ENCODE measurements at places on chromosomes 3 and 15.

DNA sequence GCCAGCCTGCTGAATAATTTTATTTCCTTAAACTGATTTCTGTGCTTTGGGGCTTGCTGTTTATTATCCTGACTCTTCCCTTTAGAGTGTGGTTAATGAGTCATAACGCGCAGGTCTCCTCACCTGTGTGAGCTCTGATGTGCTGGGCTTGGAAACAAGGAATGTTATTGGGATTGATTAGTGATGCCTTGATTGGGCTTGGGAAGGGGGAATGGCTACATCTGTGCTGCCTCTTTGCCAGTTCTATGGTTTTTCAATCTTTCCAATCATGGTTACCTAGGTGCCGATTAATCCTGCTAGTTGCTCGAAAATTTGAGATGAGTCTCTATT lies 161.0 kb downstream of the THSD4 start:
- no peak for DNase-seq

GRCh38 chr15:71596672-71597071 lies 213.7 kb upstream of the NR2E3 start:
- DNase-seq = no peak

DNA sequence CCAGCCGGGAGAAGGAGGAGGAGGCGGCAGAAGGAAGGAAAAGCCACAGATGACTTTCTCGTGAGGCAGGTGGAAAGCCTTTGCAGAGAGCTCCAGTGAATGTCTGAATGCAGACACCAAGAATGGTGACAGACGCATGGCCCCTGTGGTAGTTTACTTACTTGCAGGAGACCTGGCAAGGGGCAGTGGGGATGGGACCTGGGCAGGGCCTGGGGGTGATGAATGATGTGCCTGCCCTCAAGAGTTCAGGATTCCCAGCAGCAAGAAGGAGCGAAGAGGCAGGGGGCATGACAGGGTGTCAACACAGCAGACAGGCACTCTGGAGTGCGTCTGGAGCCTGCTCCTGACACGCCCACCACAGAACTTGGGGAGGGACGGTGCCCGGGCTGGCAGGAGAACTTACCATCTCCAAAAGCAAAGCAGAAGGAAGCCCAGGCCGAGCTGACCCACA lies 260.5 kb upstream of the LYSMD4 start:
- DNase-seq = no peak

DNA sequence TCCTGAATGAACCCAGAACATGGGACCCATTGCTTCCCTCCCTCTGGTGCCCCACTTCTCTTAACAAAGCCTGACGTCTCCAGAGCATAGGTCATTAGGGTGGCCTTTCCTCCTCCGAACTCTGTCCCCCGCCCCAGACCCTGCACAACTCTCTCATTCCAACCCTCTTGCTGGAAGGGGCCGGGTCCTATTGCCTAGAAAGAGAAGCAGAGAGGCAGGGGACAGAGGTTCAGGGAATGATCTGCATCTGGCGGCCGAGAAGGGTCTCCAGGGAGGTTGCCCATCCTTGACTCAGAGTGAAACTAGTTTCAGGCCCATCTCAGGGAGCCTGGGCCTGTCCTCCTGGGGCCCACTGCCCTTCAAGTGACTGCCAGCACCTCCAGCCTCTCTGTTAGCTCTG lies 79.0 kb downstream of the LINGO1 start:
- no peak for DNase-seq

DNA sequence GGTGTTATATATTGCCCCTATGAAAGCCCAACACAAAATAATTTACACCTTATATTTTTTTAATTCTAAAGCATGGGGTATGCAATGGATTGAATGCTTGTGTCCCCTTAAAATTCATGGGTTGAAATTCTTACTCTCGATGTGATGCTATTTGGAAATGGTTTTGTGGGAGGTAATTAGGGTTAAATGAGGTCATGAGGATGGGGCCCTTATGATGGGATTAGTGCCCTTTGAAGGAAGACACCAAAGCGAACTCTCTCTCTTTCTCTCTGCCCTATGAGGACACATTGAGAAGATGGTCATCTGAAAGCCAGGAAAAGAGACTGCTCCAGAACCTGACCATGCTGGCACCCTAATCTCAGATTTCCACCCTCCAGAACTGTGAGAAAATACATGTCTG lies 7.6 kb upstream of the SRGAP3 start:
- no peak for DNase-seq

All from activated CD4-positive, alpha-beta T cell treated with anti-CD3 and anti-CD28 coated beads for 24 hours (primary cell).